ENCODE measurements at places on chromosomes 3 and 15. TPM values are rescaled to one million over a fixed set of nuclear protein-coding genes. Genes with fewer than 3 reads are reported as not detected.
A peak's percentile ranks its signal among the peaks of the same experiment; 100 is the strongest.

HGD gene
- under 0.01 TPM for total RNA-seq

AGBL1 gene
- not detected for total RNA-seq

TCF12 gene
- 82.2 TPM for total RNA-seq

RASGRF1 gene
- under 0.01 TPM for total RNA-seq

SNX4 gene
- total RNA-seq: 36.2 TPM

ADAMTSL3 gene
- total RNA-seq: 0.72 TPM

TERC gene
- 144 TPM for total RNA-seq

DNA sequence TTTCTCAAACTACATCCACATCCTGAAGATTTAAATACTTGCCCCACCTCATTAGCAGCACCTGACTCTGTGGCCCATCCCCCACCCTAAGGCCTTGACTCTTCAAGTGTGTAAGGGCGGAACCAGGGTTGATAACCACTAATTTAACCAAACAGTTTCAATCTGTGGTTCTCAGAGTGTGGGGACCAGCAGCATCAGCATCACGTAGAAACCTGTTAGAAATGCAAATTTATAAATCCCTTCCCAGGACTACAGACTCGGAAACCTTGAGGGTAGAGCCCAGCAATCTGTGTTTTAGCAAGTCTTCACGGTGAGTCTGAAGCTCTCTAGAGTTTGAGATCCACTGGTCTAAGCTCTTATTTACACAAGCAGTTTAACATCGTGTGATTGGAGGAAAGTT is 12.4 kb downstream of the GNB4 start:
- no peak for DNase-seq

- DNase-seq: peak; percentile 3
These were observed 1000.4 kb downstream of the FHIT start for GRCh38 chr3:60250810-60251209.

GRCh38 chr3:171393032-171393744 is 67.0 kb downstream of the TNIK start:
- no peak for DNase-seq

DNA sequence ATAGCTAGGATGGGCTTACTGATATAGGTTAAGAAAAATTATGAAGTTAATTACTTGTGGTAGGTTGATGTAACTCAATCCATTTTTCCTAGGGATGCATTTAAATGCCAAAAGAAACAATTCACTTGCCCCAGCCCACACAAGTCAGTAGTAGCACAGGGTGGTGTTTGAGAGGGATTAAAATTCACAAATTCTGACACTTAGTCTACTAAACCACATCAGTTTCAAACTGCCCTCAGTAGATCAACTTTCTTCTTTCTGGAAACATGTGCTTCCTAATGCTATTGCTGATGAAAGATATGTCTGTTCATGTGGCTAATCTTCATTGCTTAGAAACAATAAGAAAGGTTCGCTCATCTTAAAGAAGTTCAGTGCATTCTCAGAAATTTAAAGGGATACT is 160.6 kb downstream of the EPHA3 start:
- DNase-seq: no peak

- DNase-seq: no peak
These were observed 35.6 kb upstream of the RASGRP1 start for GRCh38 chr15:38600236-38600635.

DNA sequence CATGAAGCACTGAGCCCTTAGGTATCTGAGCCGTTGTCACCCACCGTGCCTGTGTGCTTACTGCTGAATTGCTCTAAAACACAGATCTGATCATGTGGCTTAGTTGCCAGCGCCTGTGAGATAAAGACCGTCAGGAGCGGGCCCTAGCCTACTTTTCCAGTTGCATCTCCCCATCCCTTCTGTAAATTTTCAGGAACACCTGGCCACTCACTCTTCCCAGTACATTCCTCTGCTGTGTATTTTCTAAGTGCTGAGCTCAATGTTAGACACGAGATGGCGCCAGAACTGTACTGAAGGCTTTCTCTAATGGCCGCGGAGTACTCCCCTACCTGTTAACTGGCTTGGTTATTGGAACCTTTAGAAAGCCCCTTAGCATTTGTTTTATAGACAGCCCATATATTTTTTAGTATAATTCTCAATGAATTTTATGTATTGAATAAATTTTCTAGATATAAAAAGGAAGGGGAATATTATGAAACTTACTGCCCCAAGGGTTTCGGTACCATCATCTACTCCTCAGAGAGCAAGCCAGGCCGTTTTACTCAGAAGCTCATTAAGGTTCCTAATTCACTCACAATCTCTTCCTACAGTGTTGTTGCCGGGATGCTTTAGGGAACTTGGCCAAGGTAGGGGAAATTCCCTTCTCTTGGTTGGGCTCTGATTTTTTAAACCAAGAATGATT is 16.7 kb upstream of the WNT7A start:
- peak; percentile 87 for DNase-seq

GRCh38 chr15:29612096-29612495 is 210.2 kb downstream of the TJP1 start:
- DNase-seq: peak; percentile 95

DNA sequence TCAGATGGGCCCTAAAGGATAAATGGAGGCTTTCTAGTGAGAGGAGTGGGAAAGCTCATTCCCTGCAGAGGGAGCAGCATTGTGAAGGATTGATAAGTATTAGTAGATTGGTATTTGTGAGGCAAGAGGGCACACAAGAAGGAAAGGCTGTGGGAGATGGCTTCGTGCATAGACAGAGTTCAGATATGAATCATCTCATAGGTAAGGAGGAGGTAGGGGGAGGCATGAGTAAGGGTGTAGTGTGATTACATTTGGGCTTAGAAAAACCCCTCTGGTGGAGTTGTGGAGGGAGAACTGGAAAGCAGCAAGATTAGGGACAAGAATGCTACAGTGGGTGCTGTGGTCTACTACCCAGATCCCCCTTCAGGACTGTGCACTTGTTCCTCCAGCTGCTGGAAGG is 29.6 kb downstream of the ONECUT1 start:
- DNase-seq: no peak

DNA sequence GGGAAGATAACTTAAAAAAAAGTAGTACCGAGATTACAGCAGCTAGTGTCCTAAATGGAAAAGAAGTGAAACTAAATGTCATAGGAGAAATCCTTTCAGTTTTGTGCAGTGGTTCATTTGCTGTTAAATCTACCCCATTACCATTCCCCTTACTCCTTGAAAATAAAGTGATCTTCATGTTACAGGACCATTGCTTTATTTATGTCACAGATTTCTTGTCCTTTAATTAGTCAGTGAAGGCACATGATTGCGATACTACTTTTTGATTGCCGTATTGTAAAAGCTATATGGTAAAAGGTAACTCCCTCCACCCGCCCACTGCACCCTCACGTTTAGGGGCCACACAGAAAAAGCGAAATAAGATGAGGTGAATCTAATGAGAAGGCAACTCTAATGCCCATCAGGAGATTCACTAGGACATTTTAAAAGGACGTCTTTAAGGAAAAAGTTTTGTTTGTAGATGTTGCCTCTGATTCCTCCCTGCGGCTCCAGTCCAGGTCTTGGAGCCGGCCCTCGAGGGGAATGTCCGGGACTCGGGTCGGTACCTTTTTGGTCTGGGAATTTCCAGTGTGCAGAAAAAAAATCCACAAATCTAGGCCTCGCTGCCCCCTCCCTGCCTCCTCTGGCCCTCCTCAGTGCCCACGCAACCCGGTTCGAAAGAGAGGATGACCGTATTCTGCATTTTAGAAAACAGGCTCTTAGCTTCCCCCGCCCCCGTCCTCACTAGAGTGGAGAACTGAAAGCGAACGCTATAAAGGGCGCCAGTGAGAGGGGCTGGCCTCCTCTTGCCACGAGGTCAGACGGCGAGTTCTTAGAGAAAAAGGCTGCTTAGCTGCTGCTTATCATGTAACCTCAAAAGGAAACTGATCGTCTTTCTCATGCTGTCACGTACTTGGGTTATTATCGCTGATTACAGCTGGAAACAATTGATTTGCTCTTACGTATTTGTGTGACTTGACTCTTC is 21.8 kb upstream of the NFKBIZ start:
- peak; percentile 77 for DNase-seq

DNA sequence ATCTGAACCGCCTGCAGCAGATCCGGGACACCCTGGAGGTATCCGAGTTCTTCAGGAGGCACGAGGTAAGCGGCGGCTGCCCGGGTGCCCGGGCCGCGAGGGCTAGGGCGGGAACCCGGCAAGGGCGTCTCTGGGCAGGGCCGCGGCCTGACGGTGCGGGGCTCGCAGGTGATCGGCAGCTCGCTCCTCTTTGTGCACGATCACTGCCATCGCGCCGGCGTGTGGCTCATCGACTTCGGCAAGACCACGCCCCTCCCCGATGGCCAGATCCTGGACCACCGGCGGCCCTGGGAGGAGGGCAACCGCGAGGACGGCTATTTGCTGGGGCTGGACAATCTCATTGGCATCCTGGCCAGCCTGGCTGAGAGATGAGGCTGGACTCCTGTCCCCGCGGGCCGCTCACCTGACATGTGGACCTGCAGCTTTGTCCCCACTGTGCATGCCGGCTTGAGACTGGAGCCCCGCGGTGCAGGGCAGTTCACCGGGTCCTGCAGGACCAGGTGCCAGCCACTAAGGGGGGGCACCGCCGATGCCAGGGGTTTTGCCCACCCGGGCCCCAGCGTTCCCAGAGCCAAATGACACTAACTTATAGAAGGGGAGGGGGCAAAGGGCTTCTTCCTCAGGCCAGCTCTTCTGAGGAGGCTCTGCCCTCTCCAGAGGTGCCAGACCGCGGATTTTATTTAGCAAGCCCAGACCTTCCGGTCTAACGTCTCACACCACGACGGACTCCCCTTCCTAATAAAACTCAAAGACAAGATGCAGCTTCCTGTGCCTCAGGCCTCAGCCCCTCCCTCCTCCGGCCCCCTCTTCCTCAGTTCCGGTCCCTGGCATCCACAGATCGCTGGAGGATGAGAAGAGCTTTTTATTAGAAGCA is 9.4 kb downstream of the ITPKA start:
- DNase-seq: peak; percentile 68

GRCh38 chr15:75620841-75621391 is 4.6 kb downstream of the SNUPN start:
- peak; percentile 93 for DNase-seq

GRCh38 chr3:83877910-83878309 is 1080.9 kb upstream of the CADM2 start:
- no peak for DNase-seq

DNA sequence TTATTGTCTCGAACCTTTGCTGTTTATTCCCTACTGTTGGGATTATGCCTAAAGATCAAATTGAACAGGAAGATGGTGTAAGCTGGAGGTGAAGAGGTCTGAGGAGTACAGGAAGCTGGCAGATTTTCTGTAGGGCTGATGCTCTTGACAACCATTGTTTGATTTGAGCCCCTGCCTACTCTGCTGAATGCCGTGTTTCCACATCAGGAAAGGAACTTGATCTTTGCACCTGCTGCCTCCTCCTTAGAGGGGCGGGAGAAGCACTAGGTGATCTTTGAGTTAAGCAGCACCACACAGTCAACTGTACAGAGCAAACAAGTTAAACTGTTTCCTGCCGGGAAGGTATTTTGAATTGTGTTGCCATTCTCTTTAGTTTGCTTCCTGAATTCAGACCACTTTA is 364.6 kb upstream of the EPHA6 start:
- DNase-seq: no peak

DNA sequence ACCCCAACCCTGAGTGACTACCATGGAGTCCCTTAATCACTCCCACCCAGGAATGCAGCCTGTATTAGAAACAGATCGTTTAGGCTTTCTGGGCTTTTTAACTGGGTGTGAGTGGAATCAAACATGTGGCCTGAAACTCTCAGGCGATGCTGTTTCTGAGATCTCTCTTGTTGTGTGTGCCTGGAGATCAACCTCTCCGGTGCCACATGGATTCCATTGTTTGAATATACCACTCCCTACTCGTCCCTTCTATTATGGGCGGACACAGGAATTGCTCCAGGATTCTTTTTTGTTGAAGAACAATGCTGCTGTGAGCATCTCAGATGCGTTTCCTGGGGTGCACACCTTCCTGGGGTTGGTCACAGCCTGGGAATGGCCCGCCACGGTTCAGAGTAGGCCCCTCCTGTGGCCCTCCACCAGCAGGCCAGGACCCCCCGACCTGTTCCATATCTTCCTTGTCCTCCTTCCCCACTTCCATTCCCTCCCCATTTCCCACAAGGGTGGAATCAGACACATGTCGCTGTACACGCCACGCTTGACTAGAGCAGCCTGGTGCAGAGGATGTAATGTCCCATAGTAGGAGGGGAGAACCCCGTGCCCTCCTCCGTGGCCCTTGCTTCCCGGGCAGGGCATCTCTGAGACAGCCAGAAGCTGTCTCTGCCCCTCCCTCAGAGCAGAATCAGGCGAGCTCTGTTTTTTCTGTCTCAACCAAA is 36.4 kb upstream of the PRR23E start:
- DNase-seq: no peak

- DNase-seq: no peak
These were observed 4.7 kb downstream of the LRRK1 start for GRCh38 chr15:100923902-100924301.

DNA sequence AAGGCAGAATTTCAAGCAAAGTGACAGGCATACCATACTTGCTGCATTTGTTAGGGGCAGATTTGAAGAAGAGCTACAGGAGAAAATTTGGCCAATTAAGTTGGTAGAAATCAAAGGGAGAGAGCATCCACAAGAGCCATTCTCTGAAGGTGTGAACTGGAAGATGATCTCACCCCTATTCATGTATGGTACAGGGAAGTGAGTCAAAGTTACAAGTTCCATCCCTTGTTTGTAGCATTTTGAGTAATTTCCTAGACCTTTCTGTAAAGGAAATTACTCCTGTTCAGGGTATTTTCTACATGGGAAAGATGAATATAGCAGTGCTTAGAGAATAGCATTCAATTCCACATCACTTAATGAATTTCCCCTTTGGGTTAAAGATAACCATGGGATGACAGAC is 28.4 kb downstream of the TTC14 start:
- no peak for DNase-seq

- DNase-seq: peak; percentile 5
These were observed 140.5 kb downstream of the BBX start for GRCh38 chr3:107663266-107663665.

DNA sequence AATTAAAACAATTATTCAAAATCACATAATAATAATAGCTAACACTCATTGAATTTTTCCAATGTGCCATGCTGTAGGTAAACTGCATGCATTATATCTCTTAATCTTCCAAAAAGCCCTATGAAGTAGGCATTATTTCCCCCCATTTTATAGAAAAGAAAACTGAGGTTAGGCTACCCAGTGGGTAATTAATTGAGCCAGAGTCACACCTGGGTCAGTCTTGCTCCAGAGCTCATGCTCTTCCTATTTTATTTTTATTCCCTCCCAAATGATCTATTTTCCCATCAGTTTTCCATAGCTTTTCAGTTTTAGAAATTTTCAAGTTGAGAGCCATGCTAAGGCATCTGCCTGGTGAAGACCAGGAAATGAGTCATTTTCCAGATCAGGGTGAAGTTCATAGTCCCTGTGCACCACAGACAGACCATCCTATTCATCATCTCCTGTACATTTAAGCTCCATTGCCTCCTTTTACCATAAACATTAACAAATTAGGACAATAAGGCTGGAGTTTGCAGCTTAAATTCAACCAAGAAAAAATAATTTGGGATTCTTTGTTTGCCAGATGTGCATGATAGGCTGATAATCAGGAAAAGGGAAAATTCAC is 417.3 kb downstream of the OTOL1 start:
- DNase-seq: peak; percentile 21

GRCh38 chr15:70258369-70259027 is 160.8 kb upstream of the TLE3 start:
- DNase-seq: peak; percentile 84

- peak; percentile 66 for DNase-seq
These were observed 4.7 kb upstream of the PAQR5 start for GRCh38 chr15:69293741-69294615.

Data from osteoblast (primary cell).